ENCODE measurements at places on chromosomes 6 and 20.

DNA sequence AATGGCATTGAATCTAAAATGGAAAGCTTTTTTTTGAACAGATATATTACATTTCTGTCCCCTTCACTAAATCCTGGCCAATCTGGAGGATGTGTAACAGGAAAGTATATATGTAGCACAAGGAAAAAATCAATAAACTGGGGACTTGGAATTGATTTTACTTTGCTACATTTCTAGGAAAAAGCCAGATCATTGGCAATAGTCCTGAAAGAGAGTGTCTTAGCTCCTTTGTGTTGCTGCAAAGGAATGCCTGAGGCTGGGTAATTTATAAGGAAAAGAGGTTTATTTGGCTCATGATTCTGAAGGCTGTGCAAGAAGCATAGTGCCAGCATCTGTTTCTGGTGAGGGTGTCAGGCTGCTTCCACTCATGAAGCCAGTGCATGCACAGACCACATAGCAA, 574.9 kb downstream of the HTR1B start:
- no peak for DNase-seq

DNA sequence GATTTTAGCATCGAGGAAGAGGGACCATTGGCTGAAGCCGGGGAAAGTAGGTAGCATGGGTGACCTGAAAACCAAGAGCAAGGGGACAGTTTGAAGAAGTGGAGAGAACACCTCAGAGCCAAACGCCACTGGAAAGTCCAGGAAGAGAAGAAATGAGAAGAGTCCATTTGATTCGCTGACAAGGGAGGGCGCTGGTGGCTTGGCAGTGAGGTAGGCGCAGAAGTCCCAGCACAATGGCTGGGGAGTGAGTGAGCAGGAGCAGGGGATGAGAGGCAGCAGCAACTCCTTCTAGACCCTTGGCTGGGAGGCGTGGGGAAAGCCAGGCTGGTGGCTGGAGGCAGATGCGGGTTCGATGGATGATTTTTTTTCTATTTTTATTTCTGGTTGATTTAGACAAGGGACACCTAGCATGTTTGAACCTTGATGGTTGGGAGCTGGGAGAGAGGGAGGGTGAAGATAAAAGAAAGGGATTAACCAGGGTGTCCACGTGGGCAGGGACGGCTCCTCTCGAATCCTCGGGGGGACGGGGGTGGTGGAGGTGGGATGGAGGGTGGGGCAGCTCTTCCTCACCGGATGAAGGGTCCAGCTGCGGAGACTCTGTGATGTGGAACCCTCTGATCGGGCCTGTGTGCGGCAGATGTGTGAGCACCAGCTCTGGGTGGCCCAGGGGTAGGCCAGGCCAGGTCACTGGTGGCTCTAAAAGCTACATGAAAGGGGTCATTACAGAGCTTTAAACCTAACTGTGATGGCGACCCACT, 164.2 kb downstream of the NFATC2 start:
- DNase-seq = no peak

DNA sequence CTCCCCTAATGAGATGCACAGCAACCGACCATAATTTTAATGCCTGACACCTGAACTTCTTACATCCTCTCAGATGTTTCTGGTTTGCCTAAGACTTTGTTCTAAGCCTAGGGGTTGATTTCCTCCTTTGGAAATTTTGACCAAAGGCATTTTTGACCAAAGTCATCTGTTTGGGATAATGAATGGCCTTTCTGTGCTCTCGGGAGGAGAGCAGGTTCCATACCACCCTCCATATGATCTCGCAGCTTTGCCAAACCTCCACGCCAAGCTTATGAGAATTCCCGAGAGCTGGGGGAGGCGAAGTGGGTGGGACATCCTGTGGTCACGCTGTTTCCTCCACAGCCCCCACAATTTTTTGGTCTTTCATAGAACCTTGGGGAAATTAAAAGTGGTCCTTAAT, 91.7 kb downstream of the SCML4 start:
- no peak for DNase-seq

DNA sequence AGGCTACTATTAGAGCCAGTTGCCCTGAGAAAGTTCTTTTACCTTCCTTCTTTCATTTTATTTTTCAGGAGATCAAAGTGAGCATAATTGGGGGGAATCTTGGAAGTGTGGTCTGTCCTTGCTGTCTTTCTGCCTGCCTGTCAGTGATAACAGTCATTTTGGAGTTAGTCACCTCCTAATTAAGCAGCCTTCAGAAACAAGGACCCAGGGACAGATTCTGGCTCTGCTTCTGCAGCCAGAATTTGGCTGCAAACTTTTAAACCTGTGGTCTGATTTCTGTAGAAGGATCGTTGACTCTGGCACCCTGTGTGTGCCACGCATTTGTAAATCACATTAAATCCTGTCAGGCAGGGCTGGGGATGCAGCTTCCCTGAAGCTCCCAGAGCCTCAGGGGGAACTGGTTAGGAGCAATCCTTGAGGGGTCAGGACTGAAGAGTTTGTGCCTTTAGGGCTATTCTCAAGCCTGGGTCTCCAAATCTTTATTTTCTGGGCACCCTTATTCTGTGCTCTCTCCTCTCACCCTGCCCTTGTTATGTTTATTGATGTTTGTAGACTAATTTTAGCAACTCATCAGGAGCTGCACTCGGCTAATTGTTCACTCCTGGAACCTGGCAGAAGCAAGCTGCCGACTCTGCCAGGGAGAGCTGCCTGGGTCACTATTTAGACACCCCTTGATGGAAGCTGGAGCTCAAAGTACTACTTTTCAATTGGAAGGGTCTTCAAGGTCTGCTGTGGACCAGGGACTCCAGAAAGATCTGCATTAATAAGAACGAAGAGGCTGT, 6.8 kb downstream of the NOX3 start:
- DNase-seq = no peak

- no peak for DNase-seq
Measured at GRCh38 chr6:3310051-3310448, 51.3 kb downstream of the PSMG4 start.

DNA sequence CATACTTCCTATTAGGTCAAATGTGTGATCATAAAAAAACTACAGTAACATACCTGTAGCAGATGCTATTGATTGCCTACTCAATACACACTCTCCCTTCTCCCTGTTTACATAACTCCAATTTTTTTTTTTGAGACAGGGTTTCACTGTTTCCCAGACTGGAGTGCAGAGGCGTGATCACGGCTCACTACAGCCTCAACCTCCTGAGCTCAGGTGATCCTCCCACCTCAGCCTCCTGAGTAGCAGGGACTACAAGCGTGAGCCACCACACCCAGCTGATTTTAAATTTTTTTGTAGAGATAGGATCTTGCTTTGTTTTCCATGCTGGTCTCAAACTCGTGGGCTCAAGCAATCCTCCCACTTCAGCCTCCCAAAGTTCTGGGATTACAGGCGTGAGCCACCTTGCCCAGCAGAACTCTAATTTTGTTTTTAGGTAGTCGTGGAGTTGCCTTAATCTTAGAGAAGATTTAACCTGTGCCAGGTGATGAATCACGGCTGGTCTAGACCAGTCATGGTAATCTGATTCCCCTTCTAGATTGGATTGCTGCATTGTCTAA, 14.0 kb upstream of the KIF3B start:
- DNase-seq = no peak

- DNase-seq = peak; percentile 84
Measured at GRCh38 chr6:2725999-2726567, 24.6 kb downstream of the MYLK4 start.

DNA sequence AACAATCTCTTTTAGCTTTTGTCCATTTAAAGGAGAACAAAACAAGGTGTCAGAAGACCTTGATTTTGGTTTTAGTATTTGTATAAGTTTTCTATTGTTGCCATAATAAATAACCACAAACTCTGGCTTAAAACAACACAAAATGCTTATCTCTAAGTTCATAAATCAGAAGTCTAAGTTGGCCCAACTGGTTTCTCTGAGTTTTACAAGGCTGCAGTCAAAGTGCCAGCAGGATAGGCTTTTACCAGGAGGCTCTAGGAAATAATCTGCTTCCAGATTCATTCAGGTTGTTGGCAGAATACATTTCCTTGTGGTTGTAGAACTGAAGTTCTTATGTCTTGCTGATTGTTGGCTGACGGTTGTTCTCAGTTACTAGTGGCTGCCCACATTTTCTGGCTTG, 147.2 kb upstream of the HMGCLL1 start:
- no peak for DNase-seq

DNA sequence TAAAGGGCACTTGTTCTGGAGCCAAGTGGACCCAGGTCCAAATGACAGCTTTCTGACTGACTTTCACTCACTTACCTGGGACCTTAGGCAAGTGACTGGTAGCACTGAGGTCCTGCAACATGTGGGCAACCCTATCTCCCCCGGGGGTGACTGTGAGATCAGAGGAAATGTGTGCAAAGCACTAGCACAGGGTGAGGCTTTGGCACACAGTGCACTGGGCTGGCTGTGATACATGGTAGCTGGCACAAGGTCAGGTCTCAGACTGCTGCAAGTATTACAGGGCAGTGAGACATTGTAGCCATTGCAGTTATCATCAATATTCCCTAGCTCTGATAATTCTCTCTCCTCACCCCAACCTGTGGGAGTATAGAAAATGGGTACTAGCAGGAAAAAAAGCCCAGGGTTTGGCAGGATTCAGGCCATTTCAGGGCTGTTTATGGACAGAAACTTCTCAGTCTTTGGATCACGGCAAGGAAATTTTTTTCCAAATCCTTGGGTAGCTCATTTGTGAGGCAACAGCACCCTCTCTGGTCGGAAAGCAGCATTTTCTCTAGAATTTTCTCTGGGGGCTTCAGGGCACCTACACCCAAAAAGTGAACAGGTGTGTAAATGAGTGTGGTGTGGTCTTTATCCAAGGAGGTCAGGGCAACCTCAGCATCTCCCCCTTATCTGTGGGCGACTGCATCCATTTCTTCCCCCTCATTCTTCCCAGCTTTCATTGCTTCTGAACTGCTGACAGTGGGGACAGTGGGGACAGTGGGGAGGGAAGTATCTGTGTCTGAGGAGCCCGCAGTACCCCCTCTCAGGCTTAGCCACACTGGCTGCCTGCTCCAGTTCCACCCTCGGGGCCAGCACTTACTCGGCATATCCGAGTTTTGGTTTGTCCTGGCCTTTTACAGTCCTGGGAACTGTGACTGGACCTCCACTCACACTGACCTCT, 148.7 kb upstream of the PHACTR3 start:
- peak; percentile 8 for DNase-seq

GRCh38 chr6:163263196-163263595, 151.3 kb upstream of the QKI start:
- DNase-seq = no peak

DNA sequence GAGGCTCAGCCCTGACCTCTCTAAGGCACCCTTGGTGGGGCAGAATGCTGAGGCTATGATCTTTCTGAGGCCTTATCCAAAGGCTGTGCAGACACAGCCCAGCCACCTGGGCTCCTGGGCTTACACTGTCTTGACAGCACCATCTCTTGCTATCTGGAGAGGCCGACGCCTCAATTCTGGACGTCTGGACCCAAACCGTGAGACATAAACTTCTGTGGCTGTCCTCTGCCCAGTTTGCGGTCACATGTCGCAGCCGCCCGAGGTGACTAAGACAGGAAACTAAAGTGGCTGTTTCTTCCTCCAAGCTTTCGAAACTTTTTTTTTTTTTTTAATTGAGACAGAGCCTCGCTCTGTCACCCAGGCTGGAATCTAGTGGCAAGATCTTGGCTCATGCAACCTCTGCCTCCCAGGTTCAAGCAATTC, 49.3 kb downstream of the PRR18 start:
- no peak for DNase-seq

- no peak for DNase-seq
Measured at GRCh38 chr6:92767101-92767500, 652.3 kb downstream of the EPHA7 start.

- DNase-seq = no peak
Measured at GRCh38 chr20:32858189-32858588, 534 bp upstream of the EFCAB8 start.

DNA sequence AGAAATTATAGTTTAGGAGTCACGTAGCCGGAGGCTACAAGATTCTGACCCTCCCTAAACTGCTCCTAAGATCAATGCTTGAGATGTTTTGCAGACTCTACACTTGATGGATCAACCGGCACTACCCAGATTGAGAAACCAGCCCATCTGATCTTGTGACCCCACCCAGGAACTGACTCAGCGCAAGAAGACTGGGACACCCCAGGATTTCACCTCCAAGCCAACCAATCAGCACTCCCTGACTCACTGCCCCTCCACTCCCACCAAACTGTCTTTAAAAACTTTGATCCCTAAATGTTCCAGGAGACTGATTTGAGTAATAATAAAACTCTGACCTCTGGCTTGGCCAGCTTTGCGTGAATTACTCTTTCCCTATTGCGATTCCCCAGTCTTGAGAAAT, 99.8 kb downstream of the OPRM1 start:
- DNase-seq = peak; percentile 4

Data from iris pigment epithelial cell (primary cell).